ENCODE measurements at places on chromosomes 11 and 22.

DNA sequence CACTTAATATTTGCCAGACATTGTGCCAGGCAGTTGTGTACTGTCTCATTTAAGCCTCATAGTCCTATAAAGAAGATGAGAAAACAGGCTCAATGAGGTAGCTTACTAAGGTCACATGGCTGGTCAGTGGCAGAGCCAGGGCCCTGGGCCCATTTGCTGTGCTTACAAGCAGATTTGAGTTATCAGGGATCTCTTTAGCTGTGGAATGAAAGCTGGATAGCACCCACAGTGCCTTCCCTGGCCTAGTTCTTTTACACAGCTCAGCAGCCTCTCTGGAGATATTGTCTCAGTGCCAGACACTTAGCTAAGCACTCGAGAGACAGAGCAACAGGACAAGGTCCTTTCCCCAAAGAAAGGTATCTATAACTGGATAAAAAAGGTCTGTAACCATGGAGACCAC, 6.1 kb downstream of the TMEM86A start:
- no peak for DNase-seq

DNA sequence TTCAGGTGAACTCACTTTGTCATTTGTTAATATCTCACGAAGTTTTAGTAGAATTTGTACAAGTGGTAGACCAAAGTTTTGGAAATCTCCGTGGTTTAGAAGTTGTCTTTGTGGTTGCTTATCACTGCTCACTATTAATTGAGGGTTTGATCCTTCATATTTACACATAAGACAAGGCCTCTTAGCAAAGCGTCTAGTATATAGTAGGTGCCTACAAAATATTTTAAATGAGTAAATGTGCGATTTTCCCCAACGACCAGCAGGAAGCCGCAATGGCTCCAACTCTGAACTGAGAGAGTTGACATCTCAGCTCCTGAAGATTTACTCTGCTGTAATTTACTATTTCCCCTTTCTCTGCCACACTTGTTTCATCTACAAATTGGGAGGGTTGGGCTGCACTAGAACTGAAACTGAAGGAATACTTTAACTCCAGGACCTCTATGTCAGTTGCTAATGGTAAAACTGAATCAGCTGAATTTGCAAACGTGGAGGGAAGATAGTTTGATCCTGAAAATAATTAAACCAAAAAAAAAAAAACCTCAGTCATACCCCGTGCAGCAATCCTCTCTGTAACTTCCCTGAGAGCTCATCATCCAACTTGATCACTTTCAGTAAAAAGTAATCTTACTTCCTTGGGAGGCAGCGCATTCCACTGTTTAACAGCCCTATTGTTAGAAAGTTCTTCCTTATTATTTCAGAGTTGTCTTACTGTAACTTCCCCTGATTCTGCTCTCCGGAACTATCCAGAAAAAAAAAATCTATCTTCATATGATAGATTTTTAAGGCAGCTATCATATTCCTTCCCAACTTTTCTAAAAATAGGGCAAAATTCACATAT, 1.3 kb upstream of the SBF2 start:
- no peak for DNase-seq

DNA sequence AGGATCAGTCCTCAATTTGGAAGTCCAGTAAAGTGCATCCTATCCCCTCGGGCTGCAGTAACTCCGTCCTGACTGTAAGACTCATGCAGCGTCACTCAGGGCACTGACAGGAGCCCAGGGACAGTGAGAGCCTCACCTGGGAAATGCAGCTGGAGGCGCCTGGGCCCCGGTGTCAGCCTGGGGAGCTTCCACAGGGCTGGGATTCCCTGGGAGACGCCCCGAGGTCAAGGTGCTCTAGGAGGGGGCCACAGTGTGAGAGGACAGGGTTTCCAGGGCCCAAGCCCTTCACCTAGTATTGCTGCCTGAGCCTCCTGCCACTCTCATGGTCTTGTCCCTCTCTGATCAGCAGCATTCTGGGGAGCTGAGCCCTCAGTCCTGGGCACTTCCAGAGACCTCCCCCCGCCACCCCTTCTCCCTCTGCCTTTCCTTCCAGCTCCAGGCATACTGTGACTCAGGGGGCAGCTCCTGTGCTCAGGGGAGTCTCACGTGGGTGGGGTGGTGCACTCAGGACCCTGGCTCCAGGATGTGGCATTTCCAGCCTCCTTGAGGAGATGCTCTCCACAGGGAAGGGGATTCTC, 99.1 kb upstream of the IGLL5 start:
- DNase-seq: no peak

GRCh38 chr22:29204455-29205183, 1.1 kb upstream of the EMID1 start:
- no peak for DNase-seq

GRCh38 chr22:39932918-39933649, 27.1 kb upstream of the TMA7B start:
- no peak for DNase-seq

DNA sequence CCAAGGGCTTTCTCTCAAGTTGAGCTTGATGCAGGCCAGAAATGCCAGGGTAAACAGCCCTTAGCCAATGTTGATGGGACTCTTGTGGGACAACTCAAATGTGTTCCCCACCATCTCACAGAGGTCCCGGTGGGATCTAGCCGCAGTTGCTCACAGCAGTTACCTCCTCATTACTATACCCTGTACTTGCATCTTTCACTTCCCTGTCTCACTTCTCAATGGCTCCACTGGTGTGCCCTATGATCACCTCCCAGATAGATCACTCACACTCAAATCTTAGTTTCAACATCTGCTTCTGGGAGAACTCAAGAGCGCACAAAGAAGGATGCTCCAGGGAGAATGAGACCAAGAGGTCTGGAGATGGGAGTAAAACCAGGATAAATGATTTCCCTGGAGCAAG, 47.0 kb downstream of the RCN1 start:
- DNase-seq: no peak

GRCh38 chr22:17664414-17665055, 26.0 kb downstream of the BCL2L13 start:
- no peak for DNase-seq

GRCh38 chr11:114062272-114062671, 2.8 kb downstream of the ZBTB16 start:
- DNase-seq: no peak

- DNase-seq: no peak
Measured at GRCh38 chr11:12298610-12299009, 78.8 kb upstream of the PARVA start.

- DNase-seq: no peak
Measured at GRCh38 chr11:126707498-126707897, 293.1 kb downstream of the KIRREL3 start.

DNA sequence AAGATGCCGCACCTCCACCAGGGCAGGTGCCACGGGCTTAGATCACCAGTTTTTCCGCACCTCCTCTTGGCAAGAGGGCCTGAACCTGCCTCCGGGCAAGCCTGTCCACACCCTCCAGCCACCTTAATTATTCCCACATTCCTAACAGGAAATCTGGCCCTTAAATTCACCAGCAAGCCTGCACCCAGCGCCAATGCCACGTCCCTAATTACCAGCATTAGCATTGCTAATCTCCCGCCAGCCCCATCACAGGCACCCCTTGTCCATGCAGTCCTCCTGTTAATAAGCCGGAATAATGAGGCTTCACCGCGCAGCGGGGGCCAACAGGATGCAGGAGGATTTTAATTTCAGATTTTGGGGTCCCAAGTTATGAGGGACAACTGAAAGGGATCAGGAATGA, 69.7 kb downstream of the PHF21B start:
- DNase-seq: no peak

DNA sequence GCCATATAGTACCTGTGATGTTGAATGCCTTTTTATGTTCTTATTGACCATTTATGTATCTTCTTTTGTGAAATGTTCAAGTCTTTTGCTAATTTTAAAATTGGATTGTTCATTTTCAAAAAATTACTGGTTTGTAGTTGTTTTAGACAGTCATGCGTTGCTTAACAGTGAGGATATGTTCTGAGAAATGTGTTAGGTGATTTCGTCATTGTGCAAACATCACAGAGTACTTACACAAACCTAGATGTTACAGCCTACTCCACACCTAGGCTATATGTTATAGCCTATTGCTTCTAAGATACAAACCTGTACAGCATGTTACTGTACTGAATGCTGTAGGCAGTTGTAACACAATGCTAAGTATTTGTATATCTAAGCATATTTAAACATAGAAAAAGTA, 32.5 kb downstream of the PDE3B start:
- DNase-seq: no peak

DNA sequence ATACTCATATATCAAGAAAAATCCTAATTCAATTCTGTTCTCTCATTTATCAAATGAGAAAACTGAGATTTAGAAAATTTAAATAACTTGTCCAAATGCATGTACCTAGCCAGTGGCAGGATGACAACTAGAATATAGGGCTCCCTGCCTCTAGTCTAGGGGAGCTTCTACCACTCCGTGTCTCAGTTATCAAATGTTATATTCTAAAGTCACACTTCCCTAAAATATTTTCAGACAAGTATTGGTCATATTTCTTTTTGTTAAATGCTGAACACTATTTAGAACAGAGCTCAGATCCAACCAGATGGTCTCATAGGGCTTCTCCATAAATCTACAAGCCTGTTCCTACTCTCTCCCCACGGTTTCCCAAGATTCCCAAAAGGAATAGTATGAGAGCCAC, 26.3 kb downstream of the KCNJ1 start:
- no peak for DNase-seq

GRCh38 chr11:124919898-124920297, 848 bp downstream of the HEPN1 start:
- DNase-seq: no peak

DNA sequence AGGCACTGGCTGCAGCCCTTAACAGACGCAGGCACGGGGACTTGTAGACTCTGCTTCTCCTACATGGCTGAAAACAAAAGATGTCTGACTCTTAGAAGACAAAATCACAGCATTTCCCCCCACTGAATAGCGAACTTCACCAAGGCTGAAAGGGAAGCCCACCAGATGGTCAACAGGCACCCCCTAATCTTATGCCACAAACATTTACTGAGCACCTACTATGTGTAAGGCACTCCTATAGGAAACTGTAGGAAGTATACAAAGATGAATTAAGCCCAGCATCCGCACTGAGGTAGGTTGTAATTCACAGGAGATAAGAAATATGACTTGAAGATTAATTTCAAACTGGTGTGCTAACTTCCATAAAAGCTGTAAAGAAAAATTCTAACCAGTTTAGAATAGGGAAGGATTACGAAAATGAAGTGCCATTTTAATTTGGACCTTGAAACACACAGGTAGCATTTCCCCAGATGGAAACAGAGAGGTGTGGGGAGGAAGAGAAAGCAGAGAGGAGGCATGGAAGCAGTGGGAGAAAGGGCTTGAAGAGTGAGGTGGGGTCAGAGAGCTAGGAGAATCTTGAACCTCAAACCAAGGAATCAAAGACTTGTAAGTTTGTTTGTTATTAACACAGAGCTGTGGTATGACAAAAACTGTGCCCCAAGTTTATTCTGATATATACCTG, 38.1 kb downstream of the NUMA1 start:
- no peak for DNase-seq

DNA sequence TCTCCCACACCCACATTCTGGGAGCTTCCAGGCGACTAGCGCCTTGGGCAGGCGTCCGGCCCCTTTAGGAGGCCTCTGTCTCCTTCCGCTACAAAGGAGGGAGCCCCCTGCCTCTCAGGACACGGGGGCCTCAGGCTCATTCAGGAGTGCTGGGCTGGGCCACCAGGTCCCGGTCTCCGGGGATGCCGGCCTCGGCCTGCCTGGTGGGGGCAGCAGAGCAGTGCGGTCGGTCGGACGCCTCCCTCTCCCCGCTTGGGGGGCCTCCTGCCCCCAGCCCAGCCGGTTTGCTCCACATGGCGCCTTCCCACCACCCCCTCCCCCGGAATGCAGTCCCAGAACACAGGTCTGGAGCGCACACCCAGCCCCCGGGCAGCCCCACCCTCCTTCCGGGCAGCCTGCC, 21.9 kb downstream of the MRPL23 start:
- no peak for DNase-seq

GRCh38 chr22:34880662-34881061, 185.3 kb upstream of the ISX start:
- DNase-seq: no peak

DNA sequence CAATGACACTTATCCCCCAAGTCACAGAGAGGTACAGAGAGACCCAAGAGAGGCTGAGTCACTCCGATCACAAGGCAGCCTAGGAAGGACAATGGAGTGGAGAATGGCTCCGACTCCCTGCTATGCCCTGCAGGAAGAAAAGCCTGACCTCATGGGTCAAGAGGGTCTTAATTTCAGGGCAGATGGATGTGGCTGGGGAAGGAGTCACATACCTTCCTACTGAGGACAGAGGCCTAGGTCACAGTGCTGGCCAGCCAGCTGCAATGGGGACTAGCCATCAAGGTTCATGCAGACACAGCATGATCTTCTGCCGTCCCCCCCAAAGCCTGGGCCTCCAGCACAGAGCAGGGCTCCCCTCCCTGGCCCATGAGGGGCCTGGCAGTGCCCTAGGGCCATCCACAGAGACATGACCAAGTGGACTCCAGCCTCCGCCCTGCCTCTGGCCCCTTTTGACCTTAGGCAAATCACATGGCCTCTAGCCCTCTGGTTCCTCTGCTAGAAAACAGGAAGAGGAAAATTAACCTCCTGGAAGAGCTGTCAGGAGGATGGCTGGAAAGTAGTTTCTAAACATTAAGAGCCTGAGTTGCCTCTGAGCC, 1.8 kb downstream of the ARRB1 start:
- no peak for DNase-seq

DNA sequence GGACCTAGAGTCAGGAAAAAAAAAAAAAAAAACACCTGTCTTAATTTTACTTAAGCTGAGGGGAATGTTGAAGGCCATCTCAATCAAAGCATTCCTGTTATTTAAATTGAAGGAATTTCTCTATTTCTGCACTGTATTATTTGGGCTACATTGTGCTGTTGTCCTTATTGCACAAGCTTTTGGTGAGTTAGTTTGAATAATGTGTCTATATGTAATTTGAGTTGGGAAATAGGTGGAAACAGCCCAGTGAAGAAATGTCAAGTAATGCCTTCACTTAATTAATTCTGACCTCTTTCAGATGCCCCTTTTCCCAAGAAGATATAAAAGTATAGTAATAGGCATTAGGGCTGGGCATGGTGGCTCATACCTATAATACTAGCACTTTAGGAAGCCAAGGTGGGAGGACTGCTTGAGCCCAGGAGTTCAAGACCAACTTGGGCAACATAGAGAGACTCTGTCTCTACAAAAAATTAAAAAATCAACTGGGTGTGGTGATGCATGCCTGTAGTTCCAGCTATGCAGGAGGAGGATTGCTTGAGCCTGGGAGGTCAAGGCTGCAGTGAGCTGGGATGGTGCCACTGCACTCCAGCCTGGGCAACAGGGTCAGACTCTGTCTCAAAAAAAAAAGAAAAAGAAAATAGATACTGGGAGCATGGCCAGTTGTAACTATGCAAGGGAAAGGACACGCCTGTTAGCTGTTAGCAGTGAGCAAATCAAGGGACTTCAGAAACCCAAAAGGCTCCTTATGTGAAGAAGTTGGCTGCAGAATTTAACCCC, 34.9 kb downstream of the OR10A6 start:
- no peak for DNase-seq

- no peak for DNase-seq
Measured at GRCh38 chr11:126971305-126971704, 29.3 kb downstream of the KIRREL3 start.
